ENCODE measurements at places on chromosomes 7 and 10.

- no peak for DNase-seq
These were observed 73.0 kb upstream of the BMPER start for GRCh38 chr7:33832271-33832721.

GRCh38 chr10:5844345-5845055, 31.3 kb upstream of the GDI2 start:
- no peak for DNase-seq

GRCh38 chr7:13508586-13508985, 480.9 kb downstream of the ETV1 start:
- DNase-seq, result no peak

DNA sequence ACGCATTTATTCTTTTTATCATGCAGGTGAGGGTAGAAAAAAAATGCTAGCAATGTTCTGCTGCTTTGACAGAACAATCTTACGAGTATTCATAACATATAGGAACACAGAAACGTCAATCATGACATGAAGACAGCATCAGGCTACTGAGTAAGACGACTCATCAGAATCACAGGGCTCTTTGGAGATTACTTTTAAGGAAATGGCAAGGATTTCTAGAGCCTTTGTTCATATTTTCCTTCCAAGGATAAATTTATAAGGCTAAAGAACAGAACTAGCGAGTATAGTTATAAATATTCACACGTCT, 39.8 kb upstream of the DNAJC1 start:
- no peak for DNase-seq

- no peak for DNase-seq
These were observed 14.6 kb downstream of the SLC35B4 start for GRCh38 chr7:134302120-134302519.

- DNase-seq, result no peak
These were observed 55.6 kb upstream of the SEMA3E start for GRCh38 chr7:83704564-83704963.

All from omental fat pad (tissue), 4 donors.